ENCODE measurements at places on chromosomes 2 and 18. TPM values are rescaled to one million over a fixed set of nuclear protein-coding genes. Genes with fewer than 3 reads are reported as not detected.

- no peaks in the 10 kb centered on the region for H3K27me3 ChIP-seq
- no peak for DNase-seq
- H3K36me3 ChIP-seq = peaks cover 47% of the 10 kb centered on the region
- peaks cover 56% of the 10 kb centered on the region for H3K4me1 ChIP-seq
- peak overlapping the region; percentile 98 for H3K27ac ChIP-seq
- no peak overlapping the region for H3K4me3 ChIP-seq
Observed at GRCh38 chr18:3255611-3256165, 6.2 kb upstream of the MYL12B start.

DNA sequence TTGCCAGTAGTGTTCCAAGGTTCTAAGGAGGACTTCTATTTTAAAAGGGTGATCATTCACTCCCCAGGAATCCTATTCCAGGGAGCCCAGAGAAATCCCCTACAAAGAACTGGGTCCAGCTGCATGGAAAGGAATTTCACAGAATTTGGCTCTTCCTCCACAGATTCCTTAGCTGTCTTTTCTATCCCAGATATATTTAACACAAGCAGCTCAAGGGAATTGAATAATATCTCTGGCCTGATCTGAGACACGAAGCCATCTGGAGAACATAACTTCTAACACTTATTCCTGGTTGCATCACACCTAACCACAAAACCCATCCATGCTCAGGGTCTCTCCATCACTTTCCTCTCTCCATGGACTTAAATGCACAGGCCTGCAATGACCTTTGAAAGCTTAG lies 306.7 kb upstream of the ACVR2A start:
- H3K36me3 ChIP-seq = no peaks in the 10 kb centered on the region
- H3K4me1 ChIP-seq = no peaks in the 10 kb centered on the region
- no peak overlapping the region for H3K27ac ChIP-seq
- no peak for DNase-seq
- H3K4me3 ChIP-seq = no peak overlapping the region
- H3K27me3 ChIP-seq = no peaks in the 10 kb centered on the region

DNA sequence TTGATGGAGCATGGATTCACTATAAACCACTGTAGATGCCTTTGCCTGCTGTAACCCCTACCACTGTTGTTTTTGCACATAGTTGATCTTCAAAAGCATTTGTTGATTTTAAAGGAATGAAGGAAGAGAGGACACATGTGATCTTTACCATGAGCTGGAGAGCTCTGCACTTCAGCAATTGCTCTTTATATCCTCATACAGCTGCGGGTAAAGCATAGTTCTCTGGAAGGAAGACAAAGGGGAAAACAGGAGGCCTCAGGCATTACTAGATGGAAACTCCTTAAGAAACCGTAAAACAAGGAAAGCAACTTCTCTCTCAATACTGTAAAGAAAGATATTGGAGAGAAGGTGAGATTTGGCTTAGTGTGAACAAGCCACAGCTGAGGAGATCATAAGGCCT lies 60.6 kb downstream of the SCG2 start:
- no peak for DNase-seq
- H3K36me3 ChIP-seq = no peaks in the 10 kb centered on the region
- H3K4me1 ChIP-seq = peaks cover 43% of the 10 kb centered on the region
- H3K4me3 ChIP-seq = no peak overlapping the region
- no peaks in the 10 kb centered on the region for H3K27me3 ChIP-seq

GRCh38 chr18:49061991-49062831 lies 111.4 kb upstream of the SMAD7 start:
- no peak overlapping the region for H3K27ac ChIP-seq
- no peak for DNase-seq
- no peaks in the 10 kb centered on the region for H3K36me3 ChIP-seq
- no peaks in the 10 kb centered on the region for H3K4me1 ChIP-seq
- H3K4me3 ChIP-seq = no peak overlapping the region

Gene PROKR1
- total RNA-seq = 0.12 TPM

Gene SESTD1
- total RNA-seq = 21.3 TPM

Gene IL36G
- 0.62 TPM for total RNA-seq

GRCh38 chr18:12645751-12646203 lies 12.1 kb downstream of the SPIRE1 start:
- no peaks in the 10 kb centered on the region for H3K27me3 ChIP-seq
- peaks cover 49% of the 10 kb centered on the region for H3K4me1 ChIP-seq
- no peak overlapping the region for H3K4me3 ChIP-seq
- peak overlapping the region; percentile 38 for H3K27ac ChIP-seq
- peak; percentile 38 for DNase-seq

GRCh38 chr2:65615602-65616001 lies 183.2 kb upstream of the SPRED2 start:
- DNase-seq = no peak
- peaks cover 20% of the 10 kb centered on the region for H3K4me1 ChIP-seq

DNA sequence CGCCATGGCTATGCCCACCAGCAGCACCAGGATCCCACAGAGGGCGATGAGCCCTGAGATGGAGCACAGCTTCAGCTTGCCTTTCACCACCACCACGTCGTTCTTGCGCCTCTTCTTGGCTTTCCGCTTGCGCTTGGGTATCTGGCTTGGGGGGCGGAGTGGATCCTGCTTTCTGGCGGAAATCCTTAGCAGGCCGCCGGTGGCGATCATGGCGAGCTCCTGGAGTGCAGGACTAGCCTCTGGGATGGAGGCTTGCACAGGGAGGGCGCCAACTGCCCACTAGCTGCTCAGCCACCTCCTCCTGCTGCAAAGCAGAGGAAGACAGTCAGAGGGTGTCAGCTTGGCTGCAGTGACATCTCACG lies 3.5 kb downstream of the TMEM200C start:
- peaks cover 29% of the 10 kb centered on the region for H3K27me3 ChIP-seq
- no peak overlapping the region for H3K27ac ChIP-seq
- H3K36me3 ChIP-seq = no peaks in the 10 kb centered on the region
- no peak overlapping the region for H3K4me3 ChIP-seq
- no peak for DNase-seq

Gene MROH2A
- total RNA-seq = not detected

DNA sequence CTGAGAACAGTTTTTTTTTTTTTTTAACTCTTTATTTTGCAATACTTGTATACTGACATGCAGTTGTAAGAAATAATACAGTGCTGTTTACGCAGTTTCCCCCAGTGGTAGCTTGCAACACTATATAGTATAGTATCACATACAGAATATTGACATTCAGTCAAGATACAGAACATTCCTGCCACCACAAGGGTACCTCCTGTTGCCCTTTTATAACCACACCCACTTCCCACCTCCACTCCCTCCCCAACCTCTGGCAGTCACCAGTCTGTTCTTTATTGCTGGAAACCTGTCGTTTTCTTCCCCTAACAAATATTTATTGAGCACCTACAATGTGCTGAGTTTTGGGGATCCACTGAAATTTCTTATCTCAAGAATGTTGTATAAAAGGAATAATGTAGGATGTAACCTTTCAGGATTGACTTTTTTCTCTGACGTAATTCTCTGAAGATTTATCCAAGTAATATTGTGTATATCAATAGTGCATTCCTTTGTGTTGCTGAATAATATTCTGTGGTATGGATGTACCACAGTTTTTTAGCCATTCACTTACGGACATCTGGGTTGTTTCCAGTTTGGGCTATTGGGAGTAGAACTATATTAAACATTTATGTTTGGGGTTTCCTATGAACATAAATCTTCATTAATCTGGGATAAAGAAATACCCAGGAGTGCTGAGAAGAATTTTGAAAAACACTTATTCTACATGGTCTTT lies 51.4 kb upstream of the EML6 start:
- no peak for DNase-seq
- H3K4me3 ChIP-seq = no peak overlapping the region
- peaks cover 33% of the 10 kb centered on the region for H3K36me3 ChIP-seq

DNA sequence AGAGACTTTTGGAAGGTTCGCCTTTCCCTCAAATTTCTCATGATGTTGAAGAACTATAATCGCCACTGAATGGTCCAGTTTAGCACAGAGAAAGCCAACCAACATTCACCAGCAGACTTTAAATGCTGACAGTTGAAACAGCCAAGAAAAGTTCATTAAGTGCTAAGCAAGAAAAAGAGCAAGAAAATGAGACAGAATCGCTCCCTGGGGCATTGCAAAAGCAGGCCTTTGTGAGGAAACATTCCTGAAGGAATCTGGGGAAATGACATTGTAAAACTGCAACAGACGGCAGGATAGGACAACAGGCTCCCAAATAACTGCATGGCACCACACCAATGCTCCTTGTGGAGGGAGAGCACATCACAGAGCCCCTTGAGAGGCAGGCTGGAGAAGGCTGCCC lies 269.3 kb upstream of the ID2 start:
- no peak for DNase-seq
- no peak overlapping the region for H3K4me3 ChIP-seq
- no peaks in the 10 kb centered on the region for H3K36me3 ChIP-seq
- peaks cover 12% of the 10 kb centered on the region for H3K4me1 ChIP-seq

DNA sequence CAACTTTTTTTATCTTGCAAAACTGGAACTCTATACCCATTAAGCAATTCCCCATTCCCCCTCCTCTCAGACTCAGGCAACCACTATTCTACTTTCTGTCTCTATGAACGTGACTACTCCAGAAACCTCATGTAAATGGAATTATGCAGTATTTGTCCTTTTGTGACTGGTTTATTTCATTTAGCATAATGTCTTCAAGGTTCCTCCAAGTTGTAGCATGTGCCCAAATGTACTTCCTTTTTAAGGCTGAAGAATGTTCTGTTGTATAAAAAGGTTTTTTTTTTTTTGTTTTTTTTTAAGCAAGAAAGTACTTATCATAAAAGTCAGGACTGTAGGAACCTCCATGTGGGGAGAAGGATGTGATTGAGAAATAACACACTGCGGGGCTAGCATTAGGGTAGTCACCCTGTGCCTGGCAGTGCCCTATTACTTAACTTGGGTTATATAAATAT lies 262.9 kb upstream of the FBXO11 start:
- H3K4me1 ChIP-seq = no peaks in the 10 kb centered on the region
- no peaks in the 10 kb centered on the region for H3K36me3 ChIP-seq
- no peak for DNase-seq
- no peaks in the 10 kb centered on the region for H3K27me3 ChIP-seq

DNA sequence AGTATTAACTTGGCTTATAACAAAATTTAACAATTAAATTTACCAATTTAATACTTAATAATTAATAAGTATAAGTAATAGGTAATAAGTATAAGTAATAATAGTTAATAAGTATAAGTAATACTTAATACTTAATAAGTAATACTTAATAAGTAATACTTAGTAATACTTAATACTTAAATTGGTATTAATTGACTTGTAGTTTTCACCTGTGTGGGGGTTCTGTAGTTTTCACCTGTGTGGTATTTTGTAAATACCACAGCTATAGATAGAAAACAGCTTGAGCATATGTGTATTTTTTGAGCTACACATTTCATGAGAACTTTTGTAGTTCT lies 55.4 kb downstream of the MAPRE2 start:
- no peak for DNase-seq
- H3K27ac ChIP-seq = no peak overlapping the region
- H3K36me3 ChIP-seq = no peaks in the 10 kb centered on the region
- no peaks in the 10 kb centered on the region for H3K27me3 ChIP-seq

DNA sequence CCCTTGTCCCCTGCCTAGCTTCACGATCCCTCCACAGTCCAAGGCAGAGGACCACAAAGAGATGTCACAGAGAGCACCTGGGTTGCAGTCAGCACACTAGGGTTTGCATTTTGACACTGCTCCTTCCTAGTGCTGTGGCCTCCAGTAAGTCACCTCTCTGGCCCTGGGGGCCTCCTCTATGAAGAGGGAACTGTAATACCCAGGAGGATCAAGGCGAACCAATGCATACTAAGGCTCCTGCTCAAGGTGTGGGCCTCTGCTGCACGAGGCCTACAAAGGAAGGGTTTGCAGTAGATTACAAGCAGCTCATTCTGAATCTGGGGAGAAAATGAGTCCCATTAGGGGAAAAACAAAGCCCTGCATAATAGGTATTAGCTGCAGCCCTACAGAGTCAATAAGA lies 72.3 kb upstream of the FZD7 start:
- H3K36me3 ChIP-seq = no peaks in the 10 kb centered on the region
- H3K4me1 ChIP-seq = no peaks in the 10 kb centered on the region
- no peaks in the 10 kb centered on the region for H3K27me3 ChIP-seq
- H3K27ac ChIP-seq = no peak overlapping the region
- DNase-seq = no peak
- no peak overlapping the region for H3K4me3 ChIP-seq

DNA sequence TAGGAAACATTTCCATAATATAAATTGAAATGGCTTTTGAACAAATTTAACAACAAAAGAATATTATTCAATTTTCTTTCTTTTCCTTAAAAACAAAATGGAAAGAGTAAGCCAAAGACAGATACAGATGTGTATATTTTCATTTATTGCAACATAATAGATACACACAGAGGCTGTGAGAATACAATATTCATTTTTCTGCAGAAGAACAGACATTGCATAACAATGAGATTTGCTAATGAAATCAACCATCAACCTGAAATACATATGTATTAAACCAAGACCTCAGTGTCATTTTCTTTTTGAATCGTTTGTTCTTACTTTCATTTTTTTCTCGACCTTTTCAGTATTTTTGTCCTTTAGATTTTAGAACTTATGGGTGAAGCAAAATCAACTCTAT lies 95.1 kb downstream of the BAZ2B start:
- DNase-seq = no peak
- no peak overlapping the region for H3K27ac ChIP-seq
- no peaks in the 10 kb centered on the region for H3K4me1 ChIP-seq
- no peaks in the 10 kb centered on the region for H3K27me3 ChIP-seq
- H3K36me3 ChIP-seq = no peaks in the 10 kb centered on the region

- no peak overlapping the region for H3K27ac ChIP-seq
- peaks cover 11% of the 10 kb centered on the region for H3K4me1 ChIP-seq
- H3K36me3 ChIP-seq = no peaks in the 10 kb centered on the region
- H3K27me3 ChIP-seq = no peaks in the 10 kb centered on the region
Observed at GRCh38 chr18:35578936-35579335, 2.6 kb upstream of the GALNT1 start.

GRCh38 chr2:31270131-31270530 lies 36.2 kb downstream of the EHD3 start:
- peaks cover 18% of the 10 kb centered on the region for H3K4me1 ChIP-seq
- no peak overlapping the region for H3K4me3 ChIP-seq
- peak; percentile 80 for DNase-seq
- H3K27ac ChIP-seq = no peak overlapping the region
